ENCODE measurements at places on chromosomes 3 and 15.

- no peak overlapping the region for H3K27ac ChIP-seq
- H3K4me3 ChIP-seq, result no peak overlapping the region
- no peak for DNase-seq
- H3K4me1 ChIP-seq, result no peaks in the 10 kb centered on the region
- no peaks in the 10 kb centered on the region for H3K27me3 ChIP-seq
- H3K36me3 ChIP-seq, result no peaks in the 10 kb centered on the region
Observed at GRCh38 chr3:133956982-133957381, 61.3 kb upstream of the RAB6B start.

GRCh38 chr3:119690043-119690656 is 12.7 kb upstream of the CFAP91 start:
- no peak for DNase-seq
- H3K4me3 ChIP-seq, result no peak overlapping the region
- H3K27me3 ChIP-seq, result peaks cover 8% of the 10 kb centered on the region
- no peaks in the 10 kb centered on the region for H3K4me1 ChIP-seq
- H3K27ac ChIP-seq, result no peak overlapping the region
- H3K36me3 ChIP-seq, result no peaks in the 10 kb centered on the region

DNA sequence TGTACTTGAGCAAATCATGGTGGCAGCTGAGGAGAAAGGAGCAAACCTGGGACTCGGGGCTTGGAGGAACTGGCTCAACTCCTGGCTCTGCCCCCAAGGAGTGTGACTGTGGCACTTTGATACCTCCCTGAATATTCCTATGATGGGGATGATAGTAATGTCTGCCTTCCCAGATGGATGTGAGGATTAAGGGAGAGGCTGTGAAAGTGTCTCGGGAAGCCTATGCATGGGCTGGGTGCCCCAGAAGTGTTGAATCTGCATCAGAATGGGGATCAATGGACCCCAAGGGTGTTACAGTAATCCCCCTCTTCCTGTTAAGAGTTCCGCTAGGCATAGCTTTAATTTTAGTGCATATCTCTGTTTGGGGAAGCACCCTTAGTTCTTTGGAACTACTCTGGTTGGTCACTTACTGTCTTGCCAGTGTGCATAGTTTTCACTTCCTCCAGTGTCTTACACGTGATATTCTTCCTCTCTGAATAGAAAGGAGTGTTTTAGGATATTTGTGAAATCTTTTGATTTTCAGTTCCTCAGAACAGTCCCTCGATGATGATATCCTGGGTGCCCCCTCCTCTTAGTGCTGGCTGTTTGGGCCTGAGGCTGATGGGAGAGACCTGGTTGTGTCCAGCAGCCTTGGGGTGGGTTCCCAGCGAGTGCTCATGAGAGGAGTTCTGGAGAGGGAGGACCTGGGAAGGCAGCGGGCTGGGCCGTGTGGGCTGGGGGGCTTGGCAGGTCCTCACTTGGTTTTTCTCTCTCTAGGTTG is 97.5 kb downstream of the CHDH start:
- no peaks in the 10 kb centered on the region for H3K4me1 ChIP-seq
- no peak overlapping the region for H3K4me3 ChIP-seq
- H3K36me3 ChIP-seq, result no peaks in the 10 kb centered on the region
- H3K27ac ChIP-seq, result no peak overlapping the region

DNA sequence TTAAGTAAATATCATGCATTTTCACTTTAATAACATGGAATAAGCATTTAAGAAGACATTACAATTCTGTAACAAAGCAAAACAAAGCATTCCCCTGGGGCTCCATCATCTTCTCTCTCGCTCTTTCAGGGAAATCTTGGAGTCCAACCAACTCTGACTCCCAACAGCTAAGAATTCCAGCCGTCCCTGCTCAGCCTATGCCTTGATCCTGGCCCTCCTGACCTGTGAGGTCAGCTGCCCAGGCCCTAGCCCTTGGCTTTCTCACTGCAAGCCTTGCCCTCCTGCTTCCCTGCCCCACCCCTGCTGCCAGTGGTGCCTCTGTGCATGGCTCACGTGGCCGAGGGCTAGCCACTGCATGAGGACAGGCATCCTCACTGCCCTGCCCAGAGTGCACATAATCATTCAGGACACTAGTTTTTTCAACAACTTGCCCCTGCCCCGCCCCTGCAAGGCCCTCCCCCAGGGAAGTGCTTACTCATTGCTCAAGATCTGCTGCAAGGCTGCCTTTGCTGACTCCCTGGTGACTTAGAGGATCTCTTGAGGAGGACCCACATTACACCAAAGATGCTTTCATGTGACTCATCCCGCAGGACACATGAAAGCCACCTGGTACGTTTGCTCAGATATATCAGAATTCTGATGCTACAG is 37.6 kb downstream of the MTMR10 start:
- H3K27me3 ChIP-seq, result no peaks in the 10 kb centered on the region
- peak overlapping the region; percentile 28 for H3K27ac ChIP-seq
- H3K4me1 ChIP-seq, result peaks cover 7% of the 10 kb centered on the region
- H3K4me3 ChIP-seq, result no peak overlapping the region
- no peak for DNase-seq

DNA sequence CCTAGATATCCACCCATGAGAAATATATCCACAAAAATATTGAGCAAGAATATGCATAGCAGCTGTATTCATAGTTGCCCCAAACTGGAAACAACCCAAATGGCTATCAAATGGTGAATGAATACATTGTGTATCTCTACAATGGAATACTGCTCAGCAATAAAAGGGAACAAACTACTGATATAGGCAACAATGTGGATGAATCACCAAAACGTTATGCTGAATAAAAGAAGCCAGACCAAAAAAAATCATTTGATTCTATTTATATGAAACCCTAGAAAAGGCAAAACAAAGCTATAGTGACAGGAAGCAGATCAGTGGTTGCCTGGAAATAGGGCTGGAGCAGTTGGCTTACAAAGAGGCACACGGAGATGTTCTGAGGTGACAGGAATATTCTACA is 15.5 kb upstream of the CMTM7 start:
- H3K4me1 ChIP-seq, result peaks cover 25% of the 10 kb centered on the region
- H3K4me3 ChIP-seq, result no peak overlapping the region
- no peak overlapping the region for H3K27ac ChIP-seq

DNA sequence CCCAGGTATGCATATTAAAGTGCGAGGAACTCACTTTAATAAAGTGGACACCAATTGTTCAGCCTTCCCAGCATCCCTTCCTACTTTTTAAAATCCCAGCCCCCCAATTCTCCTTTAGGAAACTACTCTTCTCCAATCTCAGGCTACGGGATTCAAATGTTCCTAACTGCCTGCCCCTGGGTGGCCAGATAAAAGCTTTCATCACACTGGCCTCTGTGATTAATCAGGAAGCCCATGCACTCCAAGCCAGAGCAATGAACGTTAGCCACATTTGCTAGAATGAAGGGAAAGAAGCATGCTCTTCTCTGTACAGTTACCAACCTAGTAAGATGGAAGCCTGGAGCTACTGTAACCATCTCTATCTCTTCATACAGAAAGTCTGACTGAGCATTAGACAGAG is 250.3 kb upstream of the UBE2E2 start:
- H3K4me1 ChIP-seq, result peaks cover 34% of the 10 kb centered on the region
- H3K27me3 ChIP-seq, result no peaks in the 10 kb centered on the region
- H3K36me3 ChIP-seq, result peaks cover 3% of the 10 kb centered on the region
- no peak for DNase-seq

DNA sequence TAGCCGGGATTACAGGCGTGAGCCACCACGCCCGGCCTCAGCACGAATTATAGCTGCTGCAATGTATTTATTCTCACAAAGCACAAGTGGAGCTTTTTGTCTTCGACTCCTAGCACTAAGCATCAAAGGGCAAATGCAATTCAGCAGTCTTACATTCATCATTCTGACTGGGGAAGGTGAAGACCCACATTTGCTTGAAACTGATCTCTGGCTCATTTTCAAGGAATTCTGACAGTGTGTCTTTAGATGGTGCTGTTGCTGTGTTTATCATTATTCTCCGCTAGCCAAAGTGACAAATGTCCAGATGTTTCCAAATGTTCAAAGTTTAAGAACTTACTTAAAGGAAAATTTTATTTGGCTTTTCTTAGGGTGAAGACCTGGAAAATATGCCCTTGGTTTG is 55.9 kb downstream of the SGO1 start:
- no peak overlapping the region for H3K4me3 ChIP-seq
- H3K27me3 ChIP-seq, result no peaks in the 10 kb centered on the region
- no peak for DNase-seq
- no peak overlapping the region for H3K27ac ChIP-seq

DNA sequence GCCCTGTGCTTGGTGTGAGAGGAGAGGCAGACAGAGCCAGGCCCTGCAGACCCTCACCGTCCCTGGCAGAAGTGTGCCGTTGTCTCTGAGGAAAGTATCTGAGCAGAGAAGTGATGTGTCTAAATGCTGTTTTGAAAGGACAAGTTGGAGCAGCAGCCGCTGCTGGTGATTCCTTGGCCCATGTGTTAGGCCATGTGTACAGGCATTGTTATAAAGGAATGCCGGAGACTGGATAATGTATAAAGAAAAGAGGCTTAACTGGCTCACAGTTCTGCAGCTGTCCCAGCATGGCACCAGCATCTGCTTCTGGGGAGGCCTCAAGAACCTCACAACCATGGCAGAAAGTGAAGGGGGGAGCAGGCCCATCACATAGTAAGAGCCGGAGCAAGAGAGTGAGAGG is 334.6 kb upstream of the ATP10A start:
- peaks cover 10% of the 10 kb centered on the region for H3K4me1 ChIP-seq
- no peaks in the 10 kb centered on the region for H3K27me3 ChIP-seq
- peak overlapping the region; percentile 57 for H3K27ac ChIP-seq
- no peak for DNase-seq
- no peaks in the 10 kb centered on the region for H3K36me3 ChIP-seq
- no peak overlapping the region for H3K4me3 ChIP-seq

- no peaks in the 10 kb centered on the region for H3K36me3 ChIP-seq
- no peak overlapping the region for H3K4me3 ChIP-seq
Observed at GRCh38 chr3:107643038-107643883, 120.5 kb downstream of the BBX start.

DNA sequence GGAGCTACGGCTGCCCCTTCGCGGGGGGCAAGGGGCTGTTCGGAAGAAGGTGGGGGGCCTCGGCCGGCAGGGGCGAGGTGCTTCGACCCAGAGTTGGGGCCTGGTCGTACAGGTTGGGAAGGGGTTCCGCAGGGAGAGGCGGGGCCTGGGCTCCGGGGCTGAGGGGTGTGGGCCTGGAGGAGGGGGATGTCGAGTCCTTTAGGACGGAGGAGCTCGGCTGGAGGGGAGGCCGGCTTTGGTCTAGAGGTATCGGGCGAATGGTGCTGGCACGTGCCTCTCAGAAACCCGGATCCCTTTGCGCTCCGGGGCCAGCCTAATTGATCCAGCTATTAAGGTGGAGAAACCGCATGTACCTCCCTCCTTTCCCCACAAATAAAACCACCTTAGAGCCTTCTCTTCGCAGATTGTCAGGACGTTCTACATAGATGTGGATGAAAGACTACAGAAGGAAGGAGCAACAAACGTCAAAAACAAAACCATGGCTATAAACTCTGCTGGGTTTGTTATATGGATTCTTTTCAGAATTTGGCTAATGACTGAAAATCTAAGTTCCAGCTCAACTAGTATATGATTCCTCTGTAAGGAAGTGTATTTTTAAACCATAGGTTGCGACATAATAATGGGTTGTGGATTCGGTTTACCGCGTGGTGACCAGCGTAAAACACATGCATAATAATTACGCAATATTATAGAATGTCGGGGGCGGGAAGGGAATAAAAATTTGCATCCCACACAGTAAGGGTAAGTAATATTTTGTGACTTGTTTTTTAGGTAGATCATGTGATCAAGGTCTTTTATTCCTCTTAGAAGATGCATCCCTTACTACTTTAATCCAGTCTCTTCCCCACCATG is 644 bp upstream of the NGLY1 start:
- no peaks in the 10 kb centered on the region for H3K27me3 ChIP-seq
- H3K4me3 ChIP-seq, result peak overlapping the region; percentile 90
- peaks cover 35% of the 10 kb centered on the region for H3K4me1 ChIP-seq
- peaks cover 2% of the 10 kb centered on the region for H3K36me3 ChIP-seq
- DNase-seq, result peak; percentile 61
- H3K27ac ChIP-seq, result no peak overlapping the region

DNA sequence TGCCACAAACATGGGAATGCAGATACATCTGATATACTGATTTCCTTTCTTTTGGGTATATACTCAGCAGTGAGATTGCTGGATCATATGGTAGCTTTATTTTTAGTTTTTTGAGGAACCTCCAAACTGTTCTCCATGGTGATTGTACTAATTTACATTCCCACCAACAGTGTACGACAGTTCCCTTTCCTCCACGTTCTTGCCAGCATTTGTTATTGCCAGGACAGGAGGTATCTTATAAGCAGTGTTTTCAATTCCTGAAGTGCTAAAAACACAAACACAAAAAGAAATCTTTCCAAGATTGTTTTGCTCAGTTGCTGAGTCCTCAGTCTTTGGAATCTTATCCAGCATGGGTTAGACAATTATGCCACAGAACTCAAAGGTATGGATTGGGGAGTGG is 13.5 kb downstream of the GTF2E1 start:
- H3K36me3 ChIP-seq, result peaks cover 27% of the 10 kb centered on the region
- DNase-seq, result no peak
- H3K4me1 ChIP-seq, result no peaks in the 10 kb centered on the region
- no peak overlapping the region for H3K27ac ChIP-seq

DNA sequence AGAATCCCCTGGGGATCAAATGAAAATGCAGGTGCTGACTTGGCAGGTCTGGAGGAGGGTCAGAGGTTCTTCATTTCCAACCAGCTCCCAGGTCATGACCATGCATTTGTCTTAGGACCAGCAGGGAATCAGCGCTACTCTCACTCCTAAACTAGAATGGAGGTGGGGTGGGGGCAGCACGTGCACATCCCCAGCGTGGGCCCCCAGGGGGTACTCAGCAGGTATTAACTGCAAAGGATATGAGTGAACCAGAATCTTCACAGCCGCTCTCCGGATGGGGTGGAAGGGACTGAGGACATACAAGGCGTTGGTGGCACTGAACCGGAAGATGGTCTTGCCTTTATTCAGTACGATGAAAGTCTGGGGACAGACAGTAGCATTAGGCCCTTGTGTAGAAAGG is 19.4 kb downstream of the SCN5A start:
- peaks cover 3% of the 10 kb centered on the region for H3K4me1 ChIP-seq
- H3K27ac ChIP-seq, result no peak overlapping the region
- DNase-seq, result no peak
- H3K27me3 ChIP-seq, result peaks cover 66% of the 10 kb centered on the region
- H3K4me3 ChIP-seq, result no peak overlapping the region

DNA sequence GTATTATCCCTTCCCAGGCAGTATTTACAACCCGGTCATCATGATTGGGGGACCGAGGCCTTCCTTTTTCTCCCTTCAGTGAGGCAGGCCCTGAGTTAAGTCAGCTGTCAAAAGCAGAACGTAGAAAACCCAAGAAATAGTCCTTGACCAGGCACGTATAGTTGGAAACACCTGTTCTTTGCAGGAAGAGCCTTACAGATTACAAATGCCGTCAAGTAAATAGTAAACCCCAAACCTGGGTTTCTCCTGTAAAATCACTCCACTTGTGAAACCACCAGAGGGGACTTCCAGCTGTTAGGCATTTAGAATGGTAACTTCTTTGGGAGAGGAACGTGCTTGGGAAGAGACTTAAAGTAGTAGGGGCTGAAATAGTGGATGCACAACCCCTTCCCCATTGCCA is 1.0 kb upstream of the BTBD1 start:
- no peak for DNase-seq
- H3K27ac ChIP-seq, result no peak overlapping the region
- H3K4me3 ChIP-seq, result peak overlapping the region; percentile 78
- peaks cover 3% of the 10 kb centered on the region for H3K36me3 ChIP-seq
- no peaks in the 10 kb centered on the region for H3K4me1 ChIP-seq
- no peaks in the 10 kb centered on the region for H3K27me3 ChIP-seq

All from neural crest cell (in vitro differentiated cells).